RWPE2 (cell line): ENCODE measurements at places on chromosomes 3 and 15.

DNA sequence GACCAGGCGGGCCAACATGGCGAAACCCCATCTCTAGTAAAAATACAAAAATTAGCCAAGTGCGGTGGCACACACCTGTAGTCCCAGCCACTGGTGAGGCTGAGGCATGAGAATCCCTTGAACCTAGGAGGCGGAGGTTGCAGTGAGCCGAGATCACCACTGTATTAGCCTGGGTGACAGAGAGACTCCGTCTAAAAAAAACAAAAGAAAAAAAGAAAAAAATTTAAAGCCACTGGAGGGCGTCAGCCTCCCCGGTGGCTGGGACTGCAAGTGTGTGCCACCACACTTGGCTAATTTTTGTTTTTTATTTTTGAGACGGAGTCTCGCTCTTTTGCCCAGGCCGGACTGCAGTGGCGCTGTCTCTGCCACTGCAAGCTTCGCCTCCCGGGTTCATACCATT is 7.9 kb downstream of the RTF1 start:
- no peak for DNase-seq

GRCh38 chr3:30843877-30844276 is 50.6 kb downstream of the GADL1 start:
- DNase-seq = no peak

GRCh38 chr3:33372218-33373081 is 67.8 kb downstream of the UBP1 start:
- DNase-seq = no peak

DNA sequence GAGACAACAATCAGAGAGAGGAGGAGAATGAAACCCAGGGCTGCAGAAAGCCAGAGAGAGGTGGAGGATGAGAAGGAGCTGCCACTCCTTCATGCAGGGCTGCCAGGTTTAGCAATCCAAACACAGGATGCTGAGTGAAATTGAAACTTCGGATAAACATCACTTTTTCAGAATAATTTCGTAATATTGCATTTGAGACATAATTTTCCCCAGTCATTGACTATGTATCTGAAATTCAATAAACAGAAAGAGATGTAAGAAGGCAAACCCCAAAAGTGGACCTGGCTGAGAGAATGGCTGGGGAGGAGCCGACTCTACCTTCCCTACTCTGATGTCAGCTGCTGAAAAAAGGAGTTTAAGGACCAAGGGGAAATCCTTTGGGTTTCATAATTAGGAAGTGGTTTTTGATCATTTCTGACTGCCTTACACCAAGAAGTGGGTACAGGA is 33.8 kb downstream of the SLC9A9 start:
- DNase-seq = no peak

- no peak for DNase-seq
These were observed 181.3 kb downstream of the LSAMP start for GRCh38 chr3:116263842-116264545.

DNA sequence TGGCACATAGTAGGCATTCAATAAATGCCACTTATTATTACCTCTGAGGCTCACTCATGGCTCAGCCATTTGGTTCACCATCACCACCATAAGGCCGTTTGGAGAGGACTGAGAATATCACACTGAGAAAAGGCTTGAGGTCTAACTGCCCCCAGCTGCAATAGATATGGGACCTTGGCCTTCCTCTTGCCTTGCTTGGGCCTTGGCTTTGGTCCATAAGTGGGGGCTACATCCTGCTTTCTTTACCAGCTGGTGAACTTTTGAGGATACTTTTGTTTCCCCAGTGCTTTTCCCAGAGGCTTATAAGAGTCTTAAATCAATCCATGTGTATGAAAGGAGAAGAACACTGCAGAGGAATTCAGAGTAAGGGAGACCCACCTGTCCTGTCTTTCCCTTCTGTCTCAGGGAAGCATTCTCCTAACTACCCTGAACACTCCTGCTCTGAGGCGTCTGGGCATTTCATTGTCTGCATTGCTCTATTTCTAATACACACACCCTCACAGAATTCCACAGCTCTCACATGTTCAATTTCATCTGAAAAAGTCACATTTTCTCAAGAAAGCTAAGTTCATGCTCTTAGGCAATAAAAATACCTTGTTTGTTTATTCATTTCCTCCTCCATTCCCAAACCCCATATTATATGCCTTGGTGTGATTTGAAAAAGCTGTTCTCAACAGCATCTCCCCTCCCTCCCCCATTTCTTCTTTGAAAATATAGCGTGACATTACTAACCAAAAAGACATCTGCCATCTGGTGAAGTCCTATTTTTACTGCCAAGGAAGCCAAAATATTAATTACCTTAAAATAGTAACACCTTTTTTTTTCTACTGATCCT is 22.5 kb upstream of the KCNMB2 start:
- no peak for DNase-seq

DNA sequence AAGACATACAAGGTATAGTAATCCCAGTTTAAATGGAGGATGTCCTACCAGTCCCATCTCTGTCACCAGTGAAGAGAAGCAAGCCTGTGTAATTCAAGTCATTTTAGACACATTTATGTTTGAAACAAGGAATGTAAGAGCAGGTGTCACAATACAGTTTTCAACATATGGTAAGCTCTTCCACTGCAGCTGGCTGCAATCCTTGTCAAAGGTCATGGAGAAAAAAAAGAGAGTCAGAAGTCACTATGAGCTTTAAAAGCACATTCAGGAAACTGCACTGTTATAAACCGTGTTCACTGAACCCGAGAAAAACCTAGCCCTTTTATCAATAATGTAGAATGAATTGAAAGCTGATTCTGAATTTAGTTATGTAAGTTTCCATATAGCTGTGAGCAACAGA is 206.4 kb downstream of the NAALADL2 start:
- no peak for DNase-seq

DNA sequence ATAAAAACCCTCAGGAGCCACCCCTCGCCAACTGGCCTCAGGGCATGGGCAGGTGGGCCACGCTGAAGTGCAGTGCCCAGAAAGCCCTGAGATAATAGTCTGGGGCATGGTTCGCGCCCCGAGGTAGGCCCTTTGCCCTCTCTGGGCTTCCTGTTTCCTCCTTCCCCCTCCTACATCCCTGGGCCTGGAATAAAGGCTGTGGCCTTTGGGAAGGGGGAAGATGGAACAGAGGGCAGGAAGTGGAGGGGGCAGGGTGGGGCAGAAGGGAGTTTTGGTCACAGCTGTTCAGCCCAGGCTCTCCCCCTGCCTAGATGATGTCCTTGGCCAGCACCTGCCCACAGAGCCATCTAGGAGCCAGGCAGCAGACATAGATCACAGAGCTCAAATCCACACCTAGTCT is 11.3 kb downstream of the CSRNP1 start:
- DNase-seq = no peak

DNA sequence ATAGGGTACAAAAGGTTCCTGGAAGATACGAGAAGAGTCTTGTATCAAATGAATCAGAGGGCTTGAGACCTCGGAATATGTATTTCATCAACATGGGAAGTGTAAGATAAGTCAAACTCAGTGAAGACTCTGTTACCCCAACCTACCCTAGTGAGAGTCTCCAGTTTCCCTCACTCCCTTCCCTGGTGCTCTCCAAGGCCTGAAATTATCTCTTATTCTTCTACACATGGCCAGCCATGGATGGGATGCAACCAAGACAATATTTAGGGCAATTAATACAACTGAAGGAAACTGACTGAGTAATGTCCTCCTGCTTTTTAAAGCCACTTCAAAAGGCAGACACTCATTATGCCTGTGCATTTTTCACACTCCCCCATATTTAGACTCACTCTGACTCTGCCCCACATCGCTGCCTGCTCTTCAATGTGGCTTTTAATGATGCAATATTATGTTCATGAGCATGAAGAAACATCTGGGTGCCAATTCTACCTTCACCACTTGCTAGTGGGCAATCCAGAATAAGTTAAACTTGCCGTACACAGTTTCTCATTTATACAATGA is 137.1 kb upstream of the THBS1 start:
- DNase-seq = no peak

DNA sequence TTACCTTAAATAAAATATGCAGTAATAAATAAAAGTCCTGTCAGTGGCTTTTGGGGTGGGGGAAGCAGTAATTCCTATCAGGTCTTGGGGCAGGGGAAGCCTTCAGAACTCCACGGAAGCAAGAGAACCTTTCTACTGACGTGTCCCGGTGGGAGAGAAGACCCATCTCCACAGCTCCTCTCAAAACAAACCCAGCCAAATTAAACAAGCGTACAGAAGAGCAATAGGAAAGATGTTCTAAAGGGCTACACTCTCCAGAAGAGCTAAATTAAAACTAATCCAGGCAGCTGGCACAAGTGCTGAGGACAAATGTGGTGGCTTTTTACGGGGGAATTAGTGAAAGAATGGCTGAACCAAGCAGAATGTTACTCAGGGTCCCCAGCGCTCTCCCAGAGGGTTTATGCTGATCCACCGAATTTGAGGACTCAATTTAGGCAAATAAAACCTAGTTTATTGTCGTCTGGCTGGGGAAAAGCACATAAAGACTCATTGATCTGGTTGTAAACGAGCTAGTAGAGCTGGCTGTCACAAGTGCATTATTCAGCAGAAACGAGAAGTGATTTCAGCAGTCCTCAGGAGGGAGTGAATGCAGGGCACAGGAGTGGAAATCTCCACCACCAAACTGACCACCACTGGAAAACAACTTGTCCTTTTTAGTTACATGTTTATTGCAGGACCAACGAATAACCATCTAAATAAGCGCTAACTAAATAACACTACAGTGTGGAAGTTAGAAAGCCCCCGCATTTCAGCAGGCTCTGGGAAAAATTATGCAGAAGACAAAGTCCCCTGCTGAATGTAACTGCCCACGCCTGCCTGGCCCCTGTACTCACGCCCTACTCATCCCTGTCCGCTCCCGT is 13.5 kb downstream of the BFSP2 start:
- no peak for DNase-seq

- DNase-seq = no peak
These were observed 236.7 kb downstream of the MYRIP start for GRCh38 chr3:40046149-40046548.

DNA sequence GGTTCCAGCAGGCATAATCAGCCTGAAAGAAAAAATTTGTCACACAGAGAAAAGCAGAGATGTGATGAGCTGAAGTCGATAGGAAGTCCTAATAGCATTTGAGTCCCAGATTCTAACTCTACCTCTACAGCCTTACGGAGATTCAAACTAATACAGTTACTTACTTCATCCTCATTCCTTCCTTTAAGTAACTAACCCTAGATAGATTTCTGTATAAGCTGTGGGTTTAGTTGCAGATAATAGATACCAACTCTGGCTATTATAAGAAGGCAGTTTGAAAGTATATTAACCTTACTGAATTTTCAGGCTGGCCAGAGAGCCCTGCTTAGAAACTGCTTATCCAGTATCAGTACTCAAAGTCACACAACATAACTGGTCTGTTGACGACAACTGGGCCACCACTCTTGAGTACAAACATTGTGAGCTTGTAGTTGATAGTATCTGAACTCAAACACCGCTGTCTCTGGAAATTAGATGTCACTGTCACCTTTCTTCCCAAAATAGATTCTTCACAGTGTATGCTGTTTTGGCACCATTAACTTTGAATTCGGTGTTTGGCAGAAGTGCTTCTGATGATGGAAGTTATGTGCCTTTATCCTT is 484.3 kb downstream of the DIPK2A start:
- no peak for DNase-seq

- DNase-seq = no peak
These were observed 2.5 kb upstream of the FSIP1 start for GRCh38 chr15:39785139-39785538.

DNA sequence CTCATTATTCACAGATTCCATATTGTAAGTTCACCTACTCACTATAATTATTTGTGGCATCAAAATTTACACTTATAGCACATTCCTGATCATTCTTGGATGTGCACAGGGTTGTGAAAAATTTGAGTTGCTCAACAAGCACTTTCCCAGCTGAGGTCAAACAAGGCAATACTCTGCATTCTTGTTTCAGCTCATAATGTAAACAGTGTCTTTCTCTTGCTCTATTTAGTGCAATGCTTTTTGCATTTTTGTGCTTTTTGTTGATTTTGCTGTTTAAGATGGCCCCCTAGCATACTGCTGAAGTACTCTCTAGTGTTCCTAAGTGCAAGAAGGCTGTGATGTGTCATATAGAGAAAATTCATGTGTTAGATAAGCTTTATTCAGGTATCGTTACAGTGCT is 66.7 kb upstream of the TNIK start:
- DNase-seq = no peak

- DNase-seq = no peak
These were observed 355.1 kb downstream of the NAALADL2 start for GRCh38 chr3:175214216-175214615.

- DNase-seq = no peak
These were observed 158.9 kb downstream of the NUP210 start for GRCh38 chr3:13261104-13261830.

DNA sequence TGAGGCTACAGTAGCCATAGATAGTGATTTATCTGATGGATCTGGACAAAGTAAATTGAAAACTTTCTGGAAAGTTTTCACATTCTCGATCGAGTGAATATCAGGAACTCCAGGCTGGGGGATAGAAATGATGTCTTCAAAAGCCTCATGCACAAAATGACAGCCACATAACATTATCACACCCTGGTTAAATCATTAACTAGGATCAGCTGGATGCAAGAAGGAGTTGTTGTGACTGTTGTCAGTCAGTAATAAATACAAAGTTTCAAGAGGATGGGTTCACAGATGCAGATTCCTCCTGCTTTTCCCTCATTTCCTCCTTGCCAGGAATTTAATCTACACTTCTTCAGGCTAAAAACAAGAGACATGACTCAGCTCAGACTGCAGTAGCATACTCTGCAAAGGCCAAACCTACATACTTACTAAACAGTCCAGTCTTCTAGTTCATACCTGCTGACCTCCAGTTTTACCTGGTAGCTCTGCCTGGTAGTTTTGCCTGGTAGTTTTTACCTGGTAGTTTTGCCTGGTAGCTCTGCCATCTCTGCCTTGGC is 40.9 kb downstream of the C2CD4A start:
- no peak for DNase-seq

- no peak for DNase-seq
These were observed 15.2 kb downstream of the MCM2 start for GRCh38 chr3:127613406-127613805.

DNA sequence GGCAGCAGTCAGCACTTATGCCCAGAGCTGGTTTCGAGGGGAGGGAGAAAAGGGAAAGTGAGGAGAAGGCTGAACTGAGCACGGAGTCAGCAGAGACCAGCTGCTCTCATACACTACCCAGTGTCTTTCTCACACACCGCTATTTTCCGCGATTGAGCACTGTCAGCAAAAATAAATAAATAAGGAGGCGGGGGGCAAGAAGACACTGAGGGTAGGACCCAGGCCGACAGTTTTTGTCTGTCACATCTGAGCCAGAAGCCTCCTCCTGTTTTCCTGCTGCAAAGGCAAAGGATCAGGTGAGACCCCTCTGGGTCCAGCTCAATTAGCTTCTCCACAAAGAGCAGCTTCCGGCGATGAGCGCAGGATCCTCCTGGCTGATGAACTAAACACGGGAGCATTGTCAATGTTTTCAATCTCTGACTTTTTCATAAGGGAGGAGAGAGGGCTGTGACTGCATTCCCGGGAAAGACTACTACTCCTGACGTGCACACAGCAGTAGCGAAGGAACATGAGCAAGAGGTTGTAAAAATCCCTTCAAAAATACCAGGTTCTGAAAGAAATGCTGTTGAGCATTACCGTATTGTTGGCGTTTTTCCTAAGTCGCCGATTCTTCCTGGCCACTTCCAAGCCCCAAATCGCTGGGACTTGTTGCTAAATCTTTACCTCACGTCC is 1.3 kb downstream of the FRMD5 start:
- no peak for DNase-seq

- DNase-seq = no peak
These were observed 2.8 kb upstream of the SMCO1 start for GRCh38 chr3:196517919-196518318.
